ENCODE measurements at places on chromosomes 6 and 20. TPM values are rescaled to one million over a fixed set of nuclear protein-coding genes. Genes with fewer than 3 reads are reported as not detected.

DNA sequence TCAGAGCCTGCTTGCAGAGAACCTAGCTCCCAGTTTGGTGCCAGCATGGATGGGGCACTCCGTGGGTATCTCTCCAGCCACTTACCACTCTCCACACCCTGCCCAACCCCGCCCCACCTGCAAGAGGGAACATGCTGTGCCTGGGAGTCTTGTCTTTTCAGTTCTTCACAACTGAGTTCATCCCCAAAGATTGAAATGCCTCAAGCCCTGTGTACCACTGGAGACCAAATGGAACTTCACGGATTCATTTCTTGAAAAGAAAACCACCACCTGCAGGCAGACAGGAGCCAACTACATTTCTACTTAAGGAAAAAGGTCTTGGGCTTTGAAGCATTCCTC, 50.1 kb downstream of the TRERF1 start:
- no peak for DNase-seq

DNA sequence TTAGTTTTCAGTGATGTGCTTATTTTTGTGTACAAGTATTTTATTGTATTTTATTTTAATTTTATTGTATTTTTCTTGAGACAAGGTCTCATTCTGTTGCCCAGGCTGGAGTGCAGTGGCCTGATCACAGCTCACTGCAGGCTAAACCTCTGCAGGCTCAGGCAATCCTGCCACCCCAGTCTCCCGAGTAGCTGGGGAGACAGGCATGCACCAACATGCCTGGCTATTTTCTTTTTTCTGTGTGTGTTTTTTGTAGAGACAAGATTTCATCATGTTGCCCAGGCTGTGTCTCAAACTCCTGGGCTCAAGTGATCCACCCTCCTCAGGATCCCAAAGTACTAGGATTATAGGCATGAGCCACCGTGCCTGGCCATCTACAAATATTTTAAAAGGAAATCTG, 146.3 kb downstream of the MANEA start:
- DNase-seq, result no peak

GRCh38 chr6:15888798-15889772, 226.3 kb upstream of the DTNBP1 start:
- no peak for DNase-seq

DNA sequence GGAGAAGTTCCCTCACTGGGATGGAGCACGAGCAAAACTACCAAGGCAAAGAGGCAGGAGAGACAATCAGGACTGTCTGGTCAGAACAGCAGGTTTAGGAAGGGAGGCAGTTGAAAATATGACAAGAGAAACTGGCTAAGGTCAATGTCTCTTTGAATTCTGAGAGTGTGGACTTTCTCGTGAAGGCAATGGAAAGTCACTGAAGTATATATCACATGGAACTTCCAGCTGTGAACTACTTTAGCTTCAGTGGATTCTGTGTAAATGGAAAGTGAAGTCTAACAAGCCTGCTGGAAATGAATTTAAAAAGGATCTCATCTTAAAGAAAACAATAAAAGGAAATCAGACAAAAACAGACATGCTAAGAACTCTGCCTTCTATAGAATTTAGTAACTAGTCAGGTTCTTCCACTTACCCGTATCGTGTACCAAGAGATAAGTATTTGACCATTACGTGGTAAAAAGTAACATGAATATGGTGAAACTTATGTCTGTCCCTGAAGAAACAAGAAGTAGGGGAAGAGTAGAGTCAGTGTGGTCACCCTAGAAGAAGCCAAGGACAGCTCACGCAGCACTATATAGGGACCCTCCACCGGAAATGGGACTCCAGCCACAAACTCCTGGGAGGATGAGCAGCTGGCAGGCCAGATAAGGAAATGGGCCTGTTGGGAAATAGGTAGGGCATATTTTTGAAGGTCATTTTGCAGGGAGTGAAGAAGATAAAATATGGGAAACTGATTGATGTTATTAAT, 123.4 kb downstream of the MAP7 start:
- DNase-seq, result no peak

DNA sequence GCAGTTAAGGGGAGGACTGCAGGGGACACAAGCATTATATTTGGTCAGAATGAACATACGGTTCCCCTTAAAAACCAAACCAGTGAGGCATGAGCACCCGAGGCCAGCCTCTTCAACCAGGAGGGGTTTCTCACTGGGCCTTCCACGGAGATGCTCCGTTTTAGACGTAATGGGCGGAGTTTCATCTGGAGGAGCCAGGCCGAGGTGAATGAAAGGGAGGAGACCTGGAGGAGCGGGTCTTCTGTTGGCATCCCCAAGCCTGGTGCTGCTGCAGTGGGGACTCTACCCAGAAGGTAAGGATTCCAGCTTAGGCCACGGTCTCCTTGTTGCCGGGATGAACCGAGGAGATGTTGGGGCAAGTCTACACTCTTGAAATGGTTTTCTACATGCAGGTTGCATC, 47.4 kb downstream of the ADNP start:
- DNase-seq, result no peak

DNA sequence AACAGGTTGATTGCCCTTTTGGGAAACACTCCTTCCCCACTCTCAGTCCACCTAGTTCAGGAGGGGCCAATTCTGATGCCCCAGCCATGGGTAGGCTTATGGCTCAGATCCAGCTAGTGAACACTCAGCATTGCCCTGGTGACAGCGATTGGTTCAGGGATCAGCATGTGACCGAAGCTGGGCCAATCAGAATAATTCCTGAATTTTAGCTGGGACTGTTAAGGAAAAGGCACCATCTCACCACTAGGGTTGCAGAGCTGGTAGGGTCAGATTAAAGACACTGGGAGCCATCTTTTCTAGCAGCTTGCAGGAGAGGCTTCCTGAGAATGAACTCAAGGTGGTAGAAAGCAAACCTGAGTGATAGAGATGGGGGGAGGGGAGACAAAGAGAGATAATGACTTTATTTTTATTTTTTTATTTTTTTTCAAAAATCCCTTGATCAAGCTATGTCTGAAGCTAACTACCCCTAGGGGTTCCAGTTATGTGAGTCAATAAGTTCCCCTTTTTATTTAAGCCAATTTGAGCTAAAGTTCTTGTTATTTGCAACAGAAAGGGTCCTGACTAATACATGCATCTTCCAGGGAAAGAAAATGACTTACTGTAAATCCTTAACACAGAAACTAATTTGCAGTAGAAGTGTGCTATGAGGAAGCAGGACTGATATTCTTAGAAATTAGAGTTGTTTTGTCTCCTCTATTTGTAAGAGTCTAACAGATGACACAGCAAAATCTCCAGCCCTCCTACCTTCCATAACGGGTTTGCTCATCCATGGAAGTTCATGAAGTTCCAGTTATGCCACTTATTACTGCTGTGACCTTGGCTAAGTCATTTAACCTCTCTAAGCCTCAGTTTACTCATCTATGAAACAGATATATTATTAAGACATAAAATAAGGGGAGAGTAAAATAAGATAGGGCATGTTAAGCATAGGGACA, 44.7 kb downstream of the EYA2 start:
- DNase-seq, result no peak

GRCh38 chr6:43702534-43703440, 15.2 kb upstream of the MRPS18A start:
- no peak for DNase-seq

- no peak for DNase-seq
These were observed 162.7 kb downstream of the NFATC2 start for GRCh38 chr20:51379601-51380341.

- DNase-seq, result no peak
These were observed 52.1 kb downstream of the RNASET2 start for GRCh38 chr6:166904101-166904746.

DNA sequence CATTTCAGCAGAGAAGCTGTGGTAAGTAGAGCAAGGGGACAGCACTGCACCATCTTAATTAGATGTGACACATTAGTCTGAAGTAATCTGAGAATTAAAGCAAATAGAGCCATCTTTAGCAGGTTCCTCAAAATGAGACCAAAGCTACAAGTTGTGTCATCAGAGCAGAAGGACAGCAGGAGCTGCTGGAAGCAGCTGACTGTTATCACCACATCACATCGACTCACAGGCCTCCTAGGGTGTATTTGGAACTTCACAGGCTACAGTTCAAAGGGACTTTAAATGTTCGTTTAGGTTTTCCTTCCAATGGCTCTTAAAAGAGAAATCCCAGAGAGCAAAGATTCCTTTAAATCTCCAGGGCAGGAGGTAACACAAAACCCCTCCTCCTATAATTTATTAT, 69.5 kb downstream of the LCA5 start:
- DNase-seq, result no peak

DNA sequence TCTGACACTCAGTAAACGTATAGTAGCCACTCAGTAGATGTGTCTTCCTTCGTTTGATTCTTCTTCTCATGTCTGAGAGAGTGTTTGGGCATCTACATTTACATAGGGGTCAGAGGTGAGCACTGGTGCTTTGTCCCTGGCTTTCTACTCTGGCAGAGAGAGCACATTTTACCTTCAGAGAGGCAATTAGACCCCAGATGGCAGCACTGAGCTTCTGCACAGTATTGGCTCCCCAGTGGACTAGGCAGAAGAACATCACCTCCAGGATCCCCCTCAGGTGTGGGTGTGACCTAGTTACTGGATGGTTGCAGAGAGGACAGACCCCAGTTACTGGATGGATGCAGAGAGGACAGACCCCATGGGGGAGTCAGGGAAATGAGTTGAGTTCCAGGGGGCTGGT, 327.2 kb downstream of the DHX35 start:
- DNase-seq, result no peak

- DNase-seq, result no peak
These were observed 404.4 kb downstream of the GJA1 start for GRCh38 chr6:121839896-121840295.

DNA sequence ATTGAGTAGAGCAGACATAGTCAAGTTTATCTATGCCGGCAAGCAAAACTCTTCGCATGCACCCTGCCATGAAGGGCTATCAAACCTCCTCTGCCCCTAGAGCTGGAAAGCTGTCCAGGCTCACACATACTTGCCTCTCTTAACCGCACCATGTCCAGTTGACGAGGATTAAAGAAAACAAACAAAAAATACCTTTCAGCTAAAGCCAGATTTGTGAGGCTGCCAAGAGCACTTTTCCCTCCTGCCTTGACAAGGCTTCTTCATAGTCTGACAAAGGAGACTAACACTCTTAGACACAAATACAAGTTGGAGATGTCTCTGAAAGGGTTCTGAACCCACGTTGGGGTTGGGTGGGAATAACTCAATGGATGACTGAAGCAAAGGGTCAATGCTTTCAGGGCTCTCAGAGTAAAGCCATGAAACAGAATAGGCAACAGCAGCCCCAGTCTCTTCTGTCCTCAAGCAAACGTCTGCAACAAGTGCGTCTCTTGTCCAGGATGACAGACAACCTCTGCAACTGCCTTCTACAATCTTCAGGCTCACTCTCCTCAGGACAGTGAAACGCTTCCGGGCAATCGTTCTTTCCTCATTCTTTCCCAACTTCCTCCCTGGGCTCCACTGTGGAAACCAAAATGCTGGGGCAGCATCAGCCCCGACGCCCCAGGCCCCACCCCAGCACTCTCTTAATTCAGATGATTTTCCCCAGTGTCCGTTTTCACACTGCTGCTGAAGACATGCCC, 57.8 kb downstream of the AGPAT4 start:
- DNase-seq, result no peak

DNA sequence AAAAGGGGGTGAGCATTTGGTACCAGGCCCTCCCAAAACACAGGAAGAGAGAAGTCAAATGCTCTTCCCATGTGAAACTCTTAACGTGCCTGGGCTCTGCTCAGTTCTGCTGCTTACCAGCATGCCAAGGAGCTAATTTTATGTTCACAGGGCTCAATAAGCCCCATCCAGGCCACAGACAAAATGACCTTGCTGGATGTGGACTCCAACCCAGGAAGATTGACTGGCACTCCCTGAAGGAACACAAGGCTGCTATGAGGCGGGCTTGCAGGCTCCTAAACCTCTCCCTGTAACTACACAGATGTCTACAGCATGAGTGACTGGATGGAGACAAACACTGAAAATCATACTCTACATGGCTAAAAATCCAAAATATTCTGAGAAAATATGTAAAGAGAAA, 50.6 kb downstream of the CHD6 start:
- DNase-seq, result no peak

DNA sequence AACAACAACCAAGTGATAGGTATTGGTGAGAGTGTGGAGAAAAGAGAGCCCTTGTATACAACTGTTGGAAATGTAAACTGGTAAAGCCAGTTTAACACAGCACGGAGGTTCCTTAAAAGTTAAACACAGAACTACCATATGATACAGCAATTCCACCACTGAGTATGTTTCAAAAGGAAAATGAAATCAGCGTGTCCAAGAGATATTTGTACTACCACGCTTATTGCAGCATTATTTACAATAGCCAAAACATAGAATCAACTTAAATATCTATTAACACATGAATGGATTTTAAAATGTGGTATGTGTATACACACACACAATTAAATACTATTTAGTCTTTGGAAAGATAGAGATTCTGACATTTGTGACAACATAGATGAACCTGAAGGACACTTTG, 1.1 kb downstream of the PTCHD4 start:
- no peak for DNase-seq

- DNase-seq, result peak; percentile 56
These were observed 44.9 kb upstream of the SUPT3H start for GRCh38 chr6:45422503-45423110.

- no peak for DNase-seq
These were observed 25.5 kb upstream of the ITCH start for GRCh38 chr20:34337544-34337943.

DNA sequence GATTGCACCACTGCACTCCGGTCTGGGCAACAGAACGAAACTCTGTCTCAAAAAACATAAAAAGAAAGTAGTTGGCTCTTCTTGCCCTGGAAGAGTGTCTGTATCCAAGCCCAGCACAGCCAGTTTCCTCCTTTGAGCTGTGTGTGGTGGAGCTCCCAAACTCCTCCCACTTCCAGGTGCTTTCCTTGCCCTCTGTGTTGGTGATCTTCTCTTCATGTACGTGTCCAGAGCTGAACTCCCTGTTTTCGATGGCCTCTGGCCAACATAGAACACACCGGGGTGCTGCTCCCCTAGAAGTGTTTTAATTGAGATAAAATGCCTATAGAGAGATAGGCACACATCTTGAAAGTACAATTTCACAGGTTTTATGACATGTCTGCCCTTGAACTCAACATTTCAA, 16.7 kb upstream of the SGK2 start:
- DNase-seq, result no peak

DNA sequence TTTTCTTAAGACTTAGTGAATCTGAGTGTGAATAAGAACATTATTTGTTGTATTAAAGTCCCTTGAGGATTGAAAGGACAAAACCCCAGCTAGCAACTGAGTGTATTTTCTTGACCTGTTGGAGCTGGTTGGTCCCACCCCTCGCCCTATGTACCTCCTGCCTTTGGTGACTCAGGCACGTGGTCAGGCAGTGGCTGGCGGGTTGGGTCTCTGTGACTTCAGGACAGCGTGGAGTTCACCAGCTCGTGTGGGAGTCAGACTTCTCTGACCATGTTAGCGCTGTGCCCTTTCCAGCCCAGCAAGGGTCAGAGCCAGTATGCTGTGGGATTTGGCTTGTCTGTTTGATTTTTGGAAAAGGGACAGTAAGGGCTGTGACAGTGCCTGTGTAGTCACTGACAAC, 93.7 kb downstream of the SSR1 start:
- DNase-seq, result no peak

SMOC2 gene
- total RNA-seq, result not detected

TRAPPC3L gene
- total RNA-seq, result not detected

GMDS gene
- 35.9 TPM for total RNA-seq

ZNF165 gene
- total RNA-seq, result 0.54 TPM

RNF182 gene
- total RNA-seq, result not detected

PRRC2A gene
- total RNA-seq, result 246 TPM

CPXM1 gene
- total RNA-seq, result 0.12 TPM

MACROD2 gene
- total RNA-seq, result not detected

PROKR2 gene
- total RNA-seq, result not detected

IMPG1 gene
- not detected for total RNA-seq
